Activated T-cell treated with anti-CD3 and anti-CD28 coated beads, Interleukin-2, amount 50 U/mL, for 72 hours (primary cell): ENCODE measurements at places on chromosomes 3 and 15. TPM values are rescaled to one million over a fixed set of nuclear protein-coding genes. Genes with fewer than 3 reads are reported as not detected.

GRCh38 chr3:170689296-170689829 lies 103.5 kb upstream of the SLC7A14 start:
- DNase-seq: no peak

DNA sequence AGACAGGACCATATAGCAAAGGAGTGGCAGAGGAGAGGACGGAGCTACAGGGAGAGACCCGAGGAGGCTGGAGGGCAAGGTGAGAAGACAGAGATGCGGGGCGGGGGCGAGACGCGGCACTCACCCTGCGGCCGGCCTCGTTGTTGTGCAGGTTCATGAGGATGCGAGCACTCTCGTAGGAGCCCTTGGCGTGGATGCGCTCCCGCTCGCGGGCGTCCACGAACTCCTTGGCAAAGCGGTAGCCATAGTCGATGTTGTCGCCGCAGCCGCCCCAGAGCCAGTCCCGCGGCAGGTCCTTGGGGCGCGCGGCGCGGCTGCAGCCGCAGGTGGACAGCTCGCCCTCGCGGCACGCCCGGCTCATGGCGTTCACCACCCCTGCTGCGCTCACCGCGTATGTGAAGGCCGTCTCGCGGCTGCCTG lies 12.9 kb downstream of the WNT5A start:
- DNase-seq: no peak

DNA sequence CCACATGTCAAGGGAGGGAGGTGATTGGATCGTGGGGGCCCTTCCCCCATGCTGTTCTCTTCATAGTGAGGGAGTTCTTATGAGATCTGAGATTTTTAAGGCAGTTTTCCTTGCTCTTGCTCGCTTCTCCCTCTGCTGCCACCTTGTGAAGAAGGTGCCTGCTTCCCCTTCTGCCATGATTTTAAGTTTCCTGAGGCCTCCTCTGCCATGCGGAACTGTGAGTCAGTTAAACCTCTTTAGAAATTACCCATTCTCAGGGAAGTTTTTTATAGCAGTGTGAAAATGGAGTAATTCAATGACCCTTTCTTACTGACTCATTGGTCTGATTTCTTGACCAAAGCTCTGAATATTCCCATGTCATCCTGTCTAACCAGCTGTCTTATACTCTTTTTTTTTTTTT lies 484.4 kb upstream of the TPRG1 start:
- DNase-seq: no peak

GRCh38 chr3:54342676-54343075 lies 220.3 kb downstream of the CACNA2D3 start:
- no peak for DNase-seq

- DNase-seq: no peak
Observed at GRCh38 chr3:108091498-108092250, 843 bp upstream of the CD47 start.

DNA sequence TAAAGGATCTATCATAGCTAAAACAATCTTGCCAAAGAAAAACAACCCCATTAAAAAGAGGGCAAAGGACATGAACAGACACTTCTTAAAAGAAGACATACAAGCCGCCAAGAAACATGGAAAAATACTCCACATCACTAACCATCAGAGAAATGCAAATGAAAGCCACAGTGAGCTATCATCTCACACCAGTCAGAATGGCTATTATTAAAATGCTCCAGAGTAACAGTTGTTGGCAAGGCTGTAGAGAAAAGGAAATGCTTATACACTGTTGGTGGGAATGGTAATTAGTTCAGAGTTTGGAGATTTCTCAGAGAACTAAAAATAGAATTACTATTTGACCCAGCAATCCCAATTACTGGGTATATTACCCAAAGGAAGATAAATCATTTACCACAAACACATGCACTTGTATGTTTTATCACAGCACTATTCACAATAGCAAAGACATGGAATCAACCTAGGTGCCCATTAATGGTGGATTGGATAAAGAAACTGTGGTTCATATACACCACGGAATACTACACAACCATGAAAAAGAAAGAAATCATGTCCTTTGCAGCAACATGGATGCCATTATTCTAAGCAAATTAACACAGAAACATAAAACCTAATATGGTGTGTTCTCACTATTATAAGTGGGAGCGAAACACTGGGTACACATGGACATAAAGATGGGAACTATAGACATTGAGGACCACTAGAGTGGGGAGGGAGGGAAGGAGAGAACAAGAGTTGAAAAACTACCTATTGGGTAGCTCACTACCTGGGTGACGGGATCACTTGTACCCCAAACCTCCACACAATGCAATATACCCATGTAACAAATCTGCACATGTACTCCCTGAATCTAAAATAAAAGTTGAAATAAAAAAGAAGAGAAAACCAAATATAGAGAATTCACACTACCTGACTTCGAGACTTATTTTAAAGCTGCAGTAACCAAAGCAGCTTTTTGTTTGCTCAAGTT lies 32.6 kb downstream of the ITGA11 start:
- DNase-seq: no peak

- no peak for DNase-seq
Observed at GRCh38 chr3:99479768-99480167, 158.6 kb upstream of the COL8A1 start.

GRCh38 chr15:43249699-43250203 lies 17.0 kb downstream of the TGM5 start:
- peak; percentile 56 for DNase-seq

DNA sequence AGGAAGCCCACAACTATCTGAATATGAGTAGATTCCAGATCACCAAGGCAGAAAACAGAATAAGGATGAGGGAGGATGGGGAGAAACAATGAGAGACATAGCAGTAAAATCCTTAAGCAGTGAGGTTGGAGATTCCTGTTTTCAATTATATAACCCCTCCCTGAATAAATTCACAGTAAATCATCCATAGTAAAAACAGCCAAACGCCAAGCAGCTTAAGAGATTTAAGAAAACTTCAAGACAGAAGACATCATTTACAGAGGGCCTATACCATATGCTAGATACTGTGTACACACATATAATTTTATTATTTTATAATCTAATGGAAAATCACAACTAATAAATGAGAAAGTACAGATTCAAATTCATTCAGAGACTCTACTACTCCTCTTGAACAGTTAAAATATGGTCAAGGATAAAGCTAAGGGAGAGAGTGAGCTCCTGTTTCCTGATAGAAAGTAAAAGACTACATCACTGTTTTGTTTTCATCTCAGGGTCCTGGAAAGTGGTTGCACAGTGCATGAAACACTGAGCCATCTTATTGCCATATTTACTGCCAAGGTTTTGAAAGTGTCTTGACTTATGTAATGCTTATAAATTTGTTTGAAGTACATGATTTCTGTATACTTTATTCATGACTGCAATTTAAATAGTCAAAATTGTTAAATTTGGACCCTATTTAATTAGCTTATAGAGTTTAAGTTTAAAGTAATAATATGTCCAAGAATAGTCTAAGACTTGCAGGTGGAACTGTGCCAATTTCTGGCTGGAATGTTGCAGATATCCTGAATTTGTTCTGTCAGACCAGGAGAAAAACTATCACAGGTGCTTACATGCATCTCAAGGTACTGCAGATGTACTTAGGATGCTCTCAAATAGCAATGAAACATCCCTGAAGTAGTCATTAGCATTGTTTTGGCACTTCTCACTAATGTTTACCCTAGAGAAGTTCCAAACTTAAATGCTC lies 141.4 kb downstream of the TBL1XR1 start:
- no peak for DNase-seq

- DNase-seq: no peak
Observed at GRCh38 chr3:52490939-52491526, 4.1 kb upstream of the STAB1 start.

GRCh38 chr3:23950293-23950692 lies 5.2 kb downstream of the NR1D2 start:
- DNase-seq: no peak

LCTL gene
- not detected for total RNA-seq

CCR2 gene
- 0.46 TPM for total RNA-seq

CD276 gene
- 2.8 TPM for total RNA-seq

TP63 gene
- total RNA-seq: 1.6 TPM

GOLGA8B gene
- 228 TPM for total RNA-seq

MNS1 gene
- 0.19 TPM for total RNA-seq

NTRK3 gene
- 4.2 TPM for total RNA-seq
